ENCODE measurements at places on chromosomes 12 and 14. TPM values are rescaled to one million over a fixed set of nuclear protein-coding genes. Genes with fewer than 3 reads are reported as not detected.

DNA sequence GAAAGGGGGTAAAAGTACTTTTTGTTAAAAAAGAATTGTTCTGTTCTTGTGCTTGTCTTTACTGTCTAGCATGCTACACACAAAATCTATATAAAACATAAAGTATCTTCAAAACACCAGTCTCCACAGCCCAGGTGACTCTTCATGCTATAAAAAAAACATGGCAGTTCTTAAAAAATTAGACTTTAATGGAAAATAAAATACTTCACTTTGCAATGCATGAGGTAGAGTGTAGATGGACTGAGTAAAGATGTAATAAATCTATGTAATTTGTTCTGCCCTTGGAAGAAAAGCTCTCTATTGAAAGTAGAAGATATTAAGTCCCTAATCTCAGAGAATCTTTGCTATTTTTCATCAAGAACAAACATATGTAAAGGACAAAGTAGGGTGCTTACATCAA is 425.4 kb downstream of the NOVA1 start:
- no peaks in the 10 kb centered on the region for H3K27me3 ChIP-seq
- H3K27ac ChIP-seq = no peak overlapping the region
- no peak for DNase-seq
- no peak overlapping the region for H3K4me3 ChIP-seq
- H3K4me1 ChIP-seq = no peaks in the 10 kb centered on the region

- H3K27me3 ChIP-seq = no peaks in the 10 kb centered on the region
- H3K4me1 ChIP-seq = peaks cover 62% of the 10 kb centered on the region
Observed at GRCh38 chr14:55333711-55334485, 62.7 kb downstream of the FBXO34 start.

DNA sequence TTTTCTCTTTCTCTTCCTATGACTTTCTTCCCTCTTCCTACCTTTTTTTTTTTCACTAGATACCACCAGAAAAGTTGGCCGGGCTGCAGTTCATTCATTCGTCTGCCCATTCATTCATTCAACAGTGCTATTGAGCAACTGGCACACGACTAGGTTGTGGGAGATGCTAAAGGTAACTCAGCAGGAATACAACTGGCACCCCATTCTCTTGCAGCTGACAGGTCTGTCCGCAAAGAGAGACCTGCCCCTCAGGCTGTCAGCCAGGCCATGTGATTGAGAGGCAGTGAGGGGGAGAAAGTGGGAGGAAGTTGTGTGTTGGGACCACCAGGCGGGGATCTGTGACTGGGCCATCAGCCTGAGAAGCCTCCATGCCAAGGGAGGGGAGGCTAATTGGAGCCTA is 105.2 kb downstream of the TSPAN9 start:
- H3K27ac ChIP-seq = no peak overlapping the region
- H3K4me1 ChIP-seq = no peaks in the 10 kb centered on the region
- H3K27me3 ChIP-seq = peaks cover 14% of the 10 kb centered on the region
- H3K36me3 ChIP-seq = no peaks in the 10 kb centered on the region
- DNase-seq = no peak

The CRACR2A gene
- 134 TPM for total RNA-seq

DNA sequence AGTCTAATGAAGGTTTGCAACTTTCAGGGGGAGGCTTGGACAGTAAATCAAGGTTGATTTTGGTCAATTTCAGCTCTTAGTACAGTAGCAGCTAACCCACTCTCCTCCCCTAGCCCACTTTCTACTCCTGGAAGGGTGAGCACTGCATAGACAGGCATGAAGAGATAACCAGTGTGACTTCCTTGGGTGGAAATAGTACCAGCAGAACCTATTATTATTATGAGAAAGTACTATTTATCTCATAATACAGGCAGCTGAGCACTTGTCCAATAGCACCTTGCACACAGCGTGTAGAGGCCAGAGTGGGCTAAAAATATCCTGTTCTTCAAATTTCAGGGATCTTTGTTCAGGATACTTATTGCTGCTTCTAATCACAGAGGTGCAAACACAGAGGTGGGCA is 96.2 kb upstream of the FKBP4 start:
- peaks cover 4% of the 10 kb centered on the region for H3K4me1 ChIP-seq
- no peak overlapping the region for H3K4me3 ChIP-seq
- no peak for DNase-seq
- H3K27me3 ChIP-seq = peaks cover 38% of the 10 kb centered on the region
- no peak overlapping the region for H3K27ac ChIP-seq

The COX8C gene
- total RNA-seq = not detected

The HRK gene
- not detected for total RNA-seq
